K562 (cell line): ENCODE measurements at places on chromosomes 6 and 20.
A peak's percentile ranks its signal among the peaks of the same experiment; 100 is the strongest.

DNA sequence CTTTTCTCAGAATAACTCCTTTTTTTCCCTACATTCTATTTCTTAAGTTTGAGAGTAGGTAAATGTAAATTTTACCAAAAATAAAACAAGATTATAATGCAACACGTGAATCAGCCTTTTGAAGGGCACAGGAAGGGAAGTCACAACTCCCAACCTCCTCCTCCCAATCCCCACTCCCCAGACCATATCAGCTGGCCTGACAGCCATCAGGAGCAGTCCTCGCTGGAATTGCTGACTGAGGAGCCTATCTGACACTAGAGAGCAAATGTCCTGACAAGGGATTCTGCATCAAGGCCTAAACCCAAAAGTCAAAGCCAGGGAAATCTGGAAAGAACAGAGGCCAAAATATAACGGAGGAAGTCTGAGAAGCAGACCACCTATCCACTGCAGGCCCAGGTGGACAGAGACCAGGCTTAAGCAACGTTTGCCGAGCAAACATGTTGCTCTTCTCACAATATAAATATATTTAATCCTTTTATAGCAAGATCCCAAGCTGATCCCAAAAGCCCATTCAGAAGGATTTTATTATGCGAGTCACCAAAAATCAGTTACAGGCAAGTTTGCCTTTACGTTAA is 2.5 kb downstream of the RRAGD start:
- DNase-seq, result no peak

DNA sequence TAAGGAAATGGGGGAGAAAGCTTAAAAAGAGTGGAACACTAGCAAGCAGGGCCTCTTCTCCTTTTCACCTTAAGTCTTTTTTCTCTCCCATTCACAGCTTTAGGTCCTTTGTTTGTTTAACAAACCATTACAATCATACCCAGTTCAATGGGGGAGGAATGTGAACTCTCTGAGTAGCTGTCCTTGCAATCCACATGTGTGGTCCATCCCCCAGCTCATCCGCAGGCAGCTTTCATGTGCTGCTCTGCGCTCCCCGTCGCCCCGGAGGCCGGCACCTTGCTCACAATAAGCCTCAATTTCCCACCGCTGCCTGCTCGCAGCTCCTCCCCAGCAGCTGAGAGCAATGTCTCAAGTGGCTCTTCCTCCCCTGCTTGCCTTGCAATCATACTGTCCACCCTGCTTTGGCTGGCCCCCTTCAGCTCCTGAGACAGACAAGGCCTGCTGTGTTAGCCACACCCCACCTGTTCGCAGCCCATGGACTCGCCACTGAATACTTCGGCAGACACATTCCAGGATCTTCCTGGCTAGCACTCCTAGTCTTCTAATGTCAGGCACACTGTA is 49.1 kb downstream of the PLAGL1 start:
- DNase-seq, result no peak

GRCh38 chr6:33410711-33411631 is at the start of gene PHF1:
Gene PHF1 (plus strand): TSS chr6:33411014. CDS start chr6:33412264, 1,250 bp downstream.
- peak; percentile 88 for DNase-seq

- peak; percentile 40 for DNase-seq
These were observed 250.8 kb upstream of the PRDM1 start for GRCh38 chr6:105835373-105835772.

DNA sequence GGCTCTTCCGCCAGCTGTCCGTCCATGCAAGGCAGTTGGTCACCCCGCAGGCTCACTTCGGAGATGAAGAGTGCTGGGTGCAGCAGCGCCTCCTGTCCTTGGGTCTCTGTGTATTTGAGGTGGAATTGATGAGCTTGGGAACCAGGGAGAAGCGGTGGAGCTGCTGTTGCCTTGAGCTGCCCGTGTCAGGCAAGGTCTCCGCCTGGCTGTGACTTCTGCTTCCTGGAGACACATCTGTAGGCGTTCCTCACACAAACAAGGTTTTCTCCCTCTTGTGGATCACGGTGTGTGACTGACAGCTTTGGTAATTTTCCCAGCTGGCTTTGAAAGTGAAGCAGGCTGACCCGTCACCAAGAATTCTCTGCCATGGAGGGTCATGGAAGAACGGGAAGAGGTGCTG is 2.5 kb upstream of the SLC17A9 start:
- no peak for DNase-seq

DNA sequence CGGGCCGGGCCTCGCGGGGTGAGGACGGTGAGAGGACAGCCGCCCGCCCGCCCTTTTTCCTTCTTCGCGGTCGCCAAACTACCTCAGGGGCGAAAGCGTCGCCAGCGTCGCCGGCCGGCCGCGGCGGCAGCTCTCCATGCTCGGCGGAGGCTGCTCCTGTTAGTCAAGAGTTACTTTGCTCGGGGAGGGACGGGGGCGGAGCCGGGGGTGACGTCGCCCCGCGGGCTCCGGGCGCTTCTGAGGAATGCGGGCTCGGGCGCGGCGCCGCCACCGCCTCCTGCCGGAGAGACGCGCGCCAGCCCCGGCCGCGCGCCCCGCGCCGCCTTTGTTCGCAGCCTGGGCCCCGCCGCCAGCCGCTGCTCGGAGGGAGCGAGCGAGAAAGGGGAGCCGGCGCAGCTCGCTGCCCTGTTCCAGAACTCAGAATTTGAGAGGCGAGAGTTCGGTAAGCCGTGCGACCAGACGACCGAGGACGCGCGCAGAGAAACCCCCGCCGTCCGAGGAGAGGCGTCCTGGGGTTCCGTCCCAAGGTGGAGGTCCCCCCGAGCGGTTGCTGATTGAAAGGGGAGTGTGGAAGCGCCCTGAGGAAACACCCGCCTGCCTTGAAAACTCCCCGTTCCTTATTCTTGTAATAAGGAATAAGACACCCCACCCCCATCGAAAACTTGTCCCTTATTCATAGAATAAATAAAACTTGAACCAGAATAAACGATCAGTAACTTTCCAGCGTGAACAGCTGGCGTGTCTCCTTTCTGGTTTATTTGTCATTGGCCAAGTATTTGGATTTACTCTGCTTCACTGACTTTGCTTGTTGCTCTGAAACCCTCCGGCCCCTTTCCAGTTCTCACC is at the start of gene PTPRK:
Gene PTPRK, minus strand, starts transcription at position 164 of the 846 bp plus-strand sequence. CDS start 241 bp downstream, outside the sequence.
- DNase-seq, result peak; percentile 22

- DNase-seq, result no peak
These were observed 445.1 kb upstream of the JAG1 start for GRCh38 chr20:11118802-11119380.

GRCh38 chr6:149482545-149483333 is 2.1 kb downstream of the ZC3H12D start:
- no peak for DNase-seq

- DNase-seq, result no peak
These were observed 8.4 kb downstream of the PSMG4 start for GRCh38 chr6:3267162-3267561.

DNA sequence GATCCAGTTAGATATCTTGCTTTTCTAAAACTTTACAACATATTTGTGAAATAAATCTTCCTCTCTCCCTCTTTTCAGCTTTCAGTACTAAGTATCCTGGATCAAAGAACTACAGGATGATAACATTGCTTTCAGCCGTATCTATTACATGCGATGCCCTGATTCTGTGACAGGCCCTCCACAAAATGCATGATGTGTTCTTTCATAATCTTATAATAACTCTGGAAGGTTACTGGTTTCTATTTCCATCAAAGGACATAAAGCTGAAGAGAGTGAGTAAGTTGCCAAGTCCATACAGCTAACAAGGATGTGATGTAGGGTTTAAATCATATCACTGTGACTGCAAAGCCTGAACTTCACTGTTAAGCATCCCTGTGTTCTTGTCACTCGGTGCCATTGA is 62.9 kb upstream of the ADGRG6 start:
- DNase-seq, result no peak

GRCh38 chr6:158283304-158283980 is 28.8 kb upstream of the TULP4 start:
- DNase-seq, result no peak

- peak; percentile 66 for DNase-seq
These were observed 116.0 kb downstream of the TRIM27 start for GRCh38 chr6:28807682-28808280.

GRCh38 chr6:135534773-135535380 is 37.3 kb upstream of the AHI1 start:
- DNase-seq, result no peak

DNA sequence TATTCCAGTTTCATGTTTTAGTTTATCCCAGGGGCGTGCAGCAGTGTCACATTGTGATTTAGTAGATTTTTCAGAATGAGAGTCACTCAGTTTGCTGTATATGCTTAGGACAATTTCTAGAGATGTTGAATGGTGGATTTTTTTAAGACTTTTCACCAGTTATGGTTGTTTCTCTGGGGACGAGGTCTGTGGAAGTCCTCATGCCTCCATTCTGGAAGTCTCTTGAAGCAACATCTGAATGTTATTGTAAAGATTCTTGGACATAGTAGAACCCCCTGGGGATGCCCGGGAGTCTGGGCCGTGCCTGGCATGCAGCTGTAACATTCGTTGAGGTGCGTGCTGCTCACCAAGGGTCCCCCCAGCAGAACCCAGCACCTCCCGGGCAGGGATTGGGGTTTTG is 341.5 kb downstream of the CDH4 start:
- no peak for DNase-seq

- no peak for DNase-seq
These were observed 113.1 kb downstream of the C6orf58 start for GRCh38 chr6:127690092-127690491.

GRCh38 chr20:59820204-59821041 is 113.0 kb downstream of the SYCP2 start:
- no peak for DNase-seq

GRCh38 chr20:41508335-41508734 is 109.8 kb downstream of the CHD6 start:
- DNase-seq, result no peak

DNA sequence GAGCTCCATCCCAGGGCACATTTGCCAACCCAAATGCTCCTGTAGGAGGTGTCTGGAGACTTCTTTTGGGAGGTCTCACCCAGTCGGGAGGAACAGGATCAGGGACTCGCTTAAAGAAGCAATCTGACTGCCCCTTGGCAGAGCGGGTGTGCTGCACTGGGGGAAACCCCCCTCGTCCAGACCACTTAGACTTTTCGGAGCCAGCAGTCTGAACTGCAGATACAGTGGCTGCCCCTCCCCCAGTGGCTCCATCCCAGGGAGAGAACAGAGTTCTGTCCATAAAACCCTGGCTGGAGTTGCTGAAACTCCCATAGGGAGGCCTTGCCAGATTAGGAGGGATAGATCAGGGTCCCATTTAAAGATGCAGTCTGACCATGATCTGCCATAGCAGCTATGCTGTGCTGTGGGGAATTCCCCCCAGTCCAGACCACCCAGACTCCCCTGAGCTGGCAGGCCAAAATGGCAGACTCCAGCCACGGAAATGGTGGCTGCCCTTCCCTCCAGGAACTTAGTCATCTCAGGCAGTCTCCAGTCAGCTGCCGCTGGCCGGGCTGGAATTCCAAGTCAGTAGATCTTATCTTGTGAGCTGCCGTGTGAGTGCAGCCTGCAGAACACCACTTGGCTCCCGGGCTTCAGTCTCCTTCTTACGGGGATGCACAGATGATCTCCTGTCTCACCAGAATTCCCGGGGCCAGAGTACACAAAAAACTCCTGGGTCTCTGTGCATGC is 278.1 kb upstream of the SASH1 start:
- no peak for DNase-seq

DNA sequence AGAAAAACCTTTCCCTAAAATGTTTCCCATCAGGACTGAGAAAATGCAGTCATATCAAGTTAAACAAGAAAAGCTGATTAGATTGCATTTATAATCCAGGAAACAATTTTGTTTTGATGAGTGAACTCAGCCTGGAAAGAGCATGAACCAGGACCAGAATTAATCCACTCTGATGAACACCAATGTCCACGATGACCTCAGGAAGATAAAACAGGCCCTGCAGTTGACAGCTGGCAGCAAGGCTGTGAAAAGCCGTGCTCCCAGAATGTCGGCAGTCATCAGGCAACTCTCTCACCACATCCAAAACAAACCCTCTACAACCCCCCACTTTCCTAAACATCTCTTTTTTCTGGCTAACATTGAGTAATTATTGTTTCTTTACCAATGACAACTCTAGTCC is 74.0 kb upstream of the PROKR2 start:
- no peak for DNase-seq

DNA sequence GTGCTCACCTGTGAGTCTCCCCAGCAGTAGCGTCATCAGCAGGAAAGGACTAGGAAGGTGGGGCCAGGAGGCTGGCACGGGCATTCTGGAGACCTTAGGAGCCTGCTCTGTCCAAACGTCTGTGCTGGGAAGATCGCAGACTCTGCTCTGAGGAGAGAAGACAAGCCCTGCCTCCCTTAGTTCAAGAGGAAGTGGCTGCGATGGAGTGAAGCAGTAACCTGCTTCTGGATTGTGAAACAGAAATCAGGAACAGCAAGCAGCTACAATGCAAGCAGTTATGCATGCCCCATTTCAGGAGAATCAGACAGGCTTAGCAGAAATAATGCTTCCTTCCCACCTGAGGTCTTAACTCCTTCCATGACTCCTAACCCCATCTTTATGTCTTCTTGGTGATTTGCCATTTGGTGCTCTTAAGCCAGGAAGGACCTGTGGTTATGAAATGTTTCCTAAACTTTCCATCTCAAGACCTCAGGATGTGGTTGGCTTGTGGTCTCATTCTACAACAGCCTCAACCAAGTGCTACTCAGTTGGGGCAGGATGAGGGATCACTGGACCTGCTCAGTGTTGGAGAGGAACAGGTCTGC is at the start of gene SIRPB1:
Gene SIRPB1, minus strand, starts transcription at position 149 of the 584 bp plus-strand sequence. Its CDS starts 65 bp downstream, at position 84.
- DNase-seq, result no peak

- peak; percentile 78 for DNase-seq
These were observed at the start of gene SCRT2 for GRCh38 chr20:675453-676314. Gene SCRT2 (minus strand): TSS chr20:675802. CDS start chr20:675601, 201 bp downstream.

GRCh38 chr20:52405417-52405816 is 213.8 kb upstream of the ZFP64 start:
- no peak for DNase-seq

GRCh38 chr6:166745801-166746668 is 119.0 kb upstream of the RPS6KA2 start:
- DNase-seq, result no peak

DNA sequence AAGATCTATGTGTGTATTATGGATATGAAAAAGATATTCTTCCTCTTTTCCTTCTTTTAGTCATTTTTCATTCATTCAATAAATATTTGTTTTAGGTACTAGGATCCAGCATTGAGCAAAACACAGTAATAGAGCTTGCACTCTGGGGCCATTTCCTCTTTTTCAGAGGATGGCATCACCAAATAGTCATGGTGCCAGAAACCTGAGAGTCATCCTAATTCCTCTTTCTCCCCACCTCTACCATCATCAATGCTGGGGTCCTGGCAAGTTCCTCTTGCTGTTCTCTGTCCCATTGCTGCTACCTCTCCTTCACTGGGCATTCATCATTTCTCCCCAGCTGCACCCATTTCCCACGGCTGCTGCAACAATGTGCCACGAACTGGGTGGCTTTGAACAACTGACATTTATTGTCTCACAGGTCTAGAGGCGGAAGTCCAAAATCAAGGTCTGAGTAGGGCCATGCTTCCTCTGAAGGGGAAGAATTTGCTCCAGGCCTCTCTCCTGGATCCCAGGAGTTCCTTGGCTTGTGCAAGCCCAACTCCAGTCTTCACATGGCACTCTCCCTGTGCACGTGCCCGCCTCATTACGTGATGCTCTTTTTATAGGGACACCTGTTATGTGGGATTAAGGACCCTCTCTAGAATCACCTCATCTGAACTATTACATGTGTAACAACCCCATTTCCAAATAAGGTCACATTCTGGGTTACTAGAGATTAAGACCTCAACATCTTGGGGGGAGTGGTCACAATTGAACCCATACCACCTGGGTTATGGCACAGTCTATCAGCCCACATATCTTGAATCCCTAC is 9.5 kb upstream of the IGF2R start:
- DNase-seq, result no peak
